PC-9 (cell line): ENCODE measurements at places on chromosomes 4 and X. TPM values are rescaled to one million over a fixed set of nuclear protein-coding genes. Genes with fewer than 3 reads are reported as not detected.

The ARMCX4 gene
- 4.8 and 6.5 TPM in 2 replicates for total RNA-seq

DNA sequence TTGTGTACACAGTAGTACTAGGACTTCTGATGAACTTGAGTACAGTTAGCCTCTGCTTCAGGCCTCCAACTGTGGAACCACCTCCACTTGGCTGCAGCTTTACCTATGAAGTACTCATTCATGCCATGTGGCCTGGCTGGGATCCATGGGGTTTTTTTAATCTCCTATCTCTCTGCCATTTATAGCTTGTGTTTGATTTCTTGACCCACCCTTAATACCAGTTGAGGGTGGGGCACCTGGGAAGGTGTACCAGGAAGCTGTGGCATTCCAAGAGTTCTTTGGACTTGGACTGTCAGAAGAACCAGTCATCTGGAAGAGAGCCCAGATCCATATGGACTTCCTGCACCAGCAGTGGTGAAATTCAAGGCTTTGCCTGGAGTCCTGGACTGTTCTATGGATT is 230.1 kb downstream of the SHROOM3 start:
- no peaks in the 10 kb centered on the region for H3K27me3 ChIP-seq
- H3K4me1 ChIP-seq = peaks cover 29% of the 10 kb centered on the region
- peak; percentile 92 for DNase-seq
- H3K4me3 ChIP-seq = no peak overlapping the region
- no peaks in the 10 kb centered on the region for H3K36me3 ChIP-seq
- H3K27ac ChIP-seq = peak overlapping the region; percentile 80

The TBCK gene
- total RNA-seq = 18.7 and 22.0 TPM in 2 replicates

The IL3RA gene
- not detected in 2 replicates for total RNA-seq
